Left lung (tissue), 14 donors: ENCODE measurements at places on chromosomes 7 and 10. TPM values are rescaled to one million over a fixed set of nuclear protein-coding genes. Genes with fewer than 3 reads are reported as not detected.

- no peaks in the 10 kb centered on the region for H3K27me3 ChIP-seq
- H3K27ac ChIP-seq: no peak overlapping the region
- no peak overlapping the region for H3K4me3 ChIP-seq
- H3K36me3 ChIP-seq: no peaks in the 10 kb centered on the region
- no peaks in the 10 kb centered on the region for H3K4me1 ChIP-seq
- DNase-seq: no peak
Measured at GRCh38 chr7:119026391-119026790, 801.9 kb downstream of the ANKRD7 start.

Gene ATAD1
- total RNA-seq: 49.2 TPM

Gene ST8SIA6
- 3.3 TPM for total RNA-seq

GRCh38 chr7:74429153-74429747 lies 24.5 kb upstream of the GTF2IRD1 start:
- H3K27me3 ChIP-seq: no peaks in the 10 kb centered on the region
- H3K27ac ChIP-seq: no peak overlapping the region
- H3K4me3 ChIP-seq: no peak overlapping the region

DNA sequence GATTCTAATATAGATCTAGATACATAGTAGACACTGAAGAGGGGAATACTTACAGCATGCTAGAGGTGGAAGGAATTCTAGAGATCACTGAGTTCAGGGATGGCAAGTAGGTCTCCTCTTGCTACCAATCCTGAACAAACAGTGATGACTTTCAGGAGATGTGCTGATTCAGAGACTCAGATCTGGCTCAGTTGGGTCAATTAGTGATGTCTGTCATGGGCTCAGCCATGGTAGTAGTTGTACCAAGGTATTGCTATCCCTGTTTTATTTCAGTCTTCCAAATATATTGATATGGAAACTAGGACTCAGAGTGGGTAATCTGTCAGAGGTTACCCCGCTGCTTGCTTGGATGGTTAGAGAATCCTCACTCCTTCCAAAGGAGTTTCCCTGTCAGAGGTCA lies 38.5 kb downstream of the UNC5B start:
- H3K4me1 ChIP-seq: peaks cover 26% of the 10 kb centered on the region
- H3K36me3 ChIP-seq: no peaks in the 10 kb centered on the region
- no peak overlapping the region for H3K27ac ChIP-seq

DNA sequence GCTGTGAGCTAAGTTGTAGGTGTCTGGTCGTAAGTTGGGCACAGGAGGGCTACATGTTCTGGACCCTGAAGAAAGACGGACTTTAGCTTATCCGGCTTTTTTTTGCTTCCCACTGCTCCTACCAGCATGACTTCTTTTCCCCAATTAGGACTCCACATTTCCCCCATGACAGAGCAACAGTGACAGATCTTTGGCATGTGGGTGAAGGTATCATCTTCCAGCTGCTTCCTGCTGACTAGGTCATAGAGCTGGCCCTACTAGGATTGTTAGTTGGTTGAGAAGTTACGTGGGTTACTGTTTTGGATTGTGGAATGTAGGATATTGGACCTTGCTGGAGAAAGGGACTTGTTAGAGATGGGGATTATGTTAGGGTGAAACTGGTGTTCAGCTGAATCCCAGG lies 21.4 kb downstream of the LANCL2 start:
- no peak overlapping the region for H3K27ac ChIP-seq
- no peaks in the 10 kb centered on the region for H3K4me1 ChIP-seq
- no peaks in the 10 kb centered on the region for H3K27me3 ChIP-seq
- H3K36me3 ChIP-seq: no peaks in the 10 kb centered on the region

DNA sequence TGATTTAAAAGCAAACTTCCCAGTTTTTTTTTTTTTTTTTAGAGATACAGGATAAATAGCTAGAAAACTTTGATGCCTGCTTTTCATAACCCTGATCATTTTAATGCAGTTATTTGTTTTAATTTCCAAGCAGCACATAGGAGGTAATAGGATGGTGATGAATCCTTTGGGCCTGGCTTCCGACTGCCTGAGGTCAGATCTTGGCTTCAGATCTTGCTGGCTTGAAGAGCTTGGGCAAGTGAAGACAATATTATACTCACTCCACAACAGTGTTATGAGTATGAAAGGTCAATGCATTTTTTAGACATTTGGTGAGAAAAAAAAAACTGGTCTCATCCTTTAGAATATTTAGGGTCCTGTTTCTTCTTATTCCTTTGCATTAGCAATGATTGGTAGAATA lies 124.8 kb upstream of the PRKCQ start:
- H3K27me3 ChIP-seq: peaks cover 50% of the 10 kb centered on the region
- no peak overlapping the region for H3K4me3 ChIP-seq
- H3K4me1 ChIP-seq: no peaks in the 10 kb centered on the region
- no peaks in the 10 kb centered on the region for H3K36me3 ChIP-seq
- H3K27ac ChIP-seq: no peak overlapping the region

Gene SEMA3E
- total RNA-seq: 2.1 TPM

Gene CYP3A4
- total RNA-seq: not detected

Gene EZH2
- 9.9 TPM for total RNA-seq

DNA sequence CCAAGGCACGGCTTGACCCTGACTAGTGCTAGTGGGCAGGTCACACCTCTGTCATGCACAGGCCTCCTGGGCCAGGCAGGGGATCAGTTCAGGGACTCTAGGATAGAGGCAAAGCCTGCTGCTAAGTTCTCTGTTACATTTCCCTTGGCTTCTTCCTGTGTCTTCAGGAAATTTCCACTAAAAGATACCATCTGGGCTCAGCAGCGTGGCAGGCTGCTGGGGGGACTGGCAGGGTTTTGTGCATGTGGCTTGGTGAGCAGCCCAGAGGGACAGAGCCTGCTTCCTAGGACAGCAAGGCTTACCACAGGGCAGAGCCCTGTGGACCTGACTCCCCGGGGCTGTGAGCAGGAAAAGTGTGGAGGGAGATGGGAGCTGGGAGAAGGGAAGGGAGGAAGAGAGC lies 20.7 kb upstream of the ZNF32 start:
- no peaks in the 10 kb centered on the region for H3K4me1 ChIP-seq
- no peak overlapping the region for H3K4me3 ChIP-seq
- H3K27me3 ChIP-seq: peaks cover 48% of the 10 kb centered on the region
- H3K36me3 ChIP-seq: no peaks in the 10 kb centered on the region
- DNase-seq: no peak
- H3K27ac ChIP-seq: no peak overlapping the region

DNA sequence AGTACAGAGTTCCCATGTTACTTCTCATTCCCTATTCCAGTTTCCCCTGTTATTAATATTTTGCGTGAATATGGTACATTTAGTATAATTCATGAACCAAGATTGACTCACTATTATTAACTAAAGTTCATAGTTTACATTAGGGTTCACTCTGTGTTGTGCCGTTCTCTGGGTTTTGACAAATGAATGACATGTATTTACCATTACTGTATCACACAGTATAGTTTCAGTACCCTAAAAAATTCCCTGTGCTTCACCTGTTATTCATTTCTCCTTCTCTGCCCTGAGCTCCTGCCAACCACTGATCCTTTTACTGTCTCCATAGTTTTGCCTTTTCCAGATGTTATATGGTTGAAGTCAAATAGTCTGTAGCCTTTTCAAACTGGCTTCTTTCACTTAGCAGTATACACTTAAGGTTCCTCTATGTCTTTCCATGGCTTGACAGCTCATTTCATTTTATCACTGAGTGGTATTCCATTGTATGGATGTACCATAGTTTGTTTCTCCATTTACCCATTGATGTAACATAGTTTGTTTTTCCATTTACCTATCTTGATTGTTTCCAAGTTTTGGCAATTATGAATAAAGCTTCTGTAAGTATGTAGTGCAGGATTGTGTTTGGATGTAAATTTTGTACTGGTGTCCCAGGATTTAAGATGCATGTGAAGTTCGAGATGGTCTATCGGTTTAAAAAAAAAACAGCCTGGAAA lies 58.8 kb downstream of the CDK14 start:
- H3K4me1 ChIP-seq: no peaks in the 10 kb centered on the region
- DNase-seq: no peak
- H3K36me3 ChIP-seq: no peaks in the 10 kb centered on the region
- H3K27ac ChIP-seq: no peak overlapping the region

DNA sequence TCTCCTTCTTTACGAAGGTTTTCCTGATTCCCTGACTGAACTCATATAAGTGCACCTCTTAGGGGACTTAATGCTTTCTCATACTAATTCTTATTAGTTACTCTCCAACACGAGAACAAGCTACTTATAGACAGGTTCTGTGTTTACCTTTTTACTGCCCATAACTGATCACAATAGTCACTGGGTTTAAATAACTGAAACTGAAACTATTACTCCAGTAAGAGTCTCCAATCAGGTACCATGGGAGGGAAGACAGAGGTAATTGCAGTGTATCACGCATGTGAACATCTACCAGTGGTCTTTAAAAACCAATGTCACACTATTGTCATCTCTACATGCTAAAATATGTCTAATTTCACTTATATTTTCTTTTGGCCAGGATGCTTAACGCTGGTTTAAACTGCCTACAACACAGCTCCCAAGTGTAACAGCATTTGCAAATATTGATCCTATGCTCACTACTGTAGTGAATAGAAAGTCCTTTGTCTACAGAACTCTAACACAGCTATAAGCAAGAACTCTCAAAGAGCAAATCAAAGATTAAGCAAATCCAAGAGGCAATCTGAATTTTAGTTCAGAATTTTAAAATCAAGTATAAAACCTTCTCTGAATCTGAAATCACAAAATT lies 3.6 kb downstream of the GDI2 start:
- no peak overlapping the region for H3K4me3 ChIP-seq
- H3K27ac ChIP-seq: no peak overlapping the region
- DNase-seq: no peak
- no peaks in the 10 kb centered on the region for H3K36me3 ChIP-seq
- peaks cover 36% of the 10 kb centered on the region for H3K4me1 ChIP-seq

- no peak overlapping the region for H3K27ac ChIP-seq
- DNase-seq: no peak
- no peaks in the 10 kb centered on the region for H3K27me3 ChIP-seq
- H3K4me1 ChIP-seq: no peaks in the 10 kb centered on the region
Measured at GRCh38 chr10:21473541-21473940, 51.9 kb downstream of the SKIDA1 start.

GRCh38 chr10:120048391-120048790 lies 155.9 kb downstream of the SEC23IP start:
- no peak overlapping the region for H3K4me3 ChIP-seq
- no peaks in the 10 kb centered on the region for H3K36me3 ChIP-seq
- no peak overlapping the region for H3K27ac ChIP-seq
- no peaks in the 10 kb centered on the region for H3K27me3 ChIP-seq

DNA sequence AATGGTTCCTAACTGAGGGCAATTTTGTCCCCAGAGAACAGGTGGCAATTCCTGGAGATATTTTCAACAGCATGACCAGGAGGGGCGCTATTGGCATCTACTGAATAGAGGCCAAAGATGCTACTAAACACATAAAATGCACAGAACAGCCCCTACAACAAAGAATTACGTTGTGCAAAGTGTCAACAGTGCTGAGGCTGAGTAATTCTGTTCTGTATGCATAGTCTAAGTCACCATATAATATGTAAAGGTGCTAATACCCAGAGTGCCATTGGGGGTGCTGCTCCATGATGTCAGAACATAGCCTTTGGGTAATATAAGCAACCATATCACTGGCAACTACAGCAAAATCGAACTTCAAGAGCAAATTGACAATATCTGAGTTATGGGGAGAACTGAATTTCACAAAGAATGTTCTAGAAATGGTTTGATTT lies 213.3 kb upstream of the PHYHIPL start:
- no peaks in the 10 kb centered on the region for H3K4me1 ChIP-seq
- DNase-seq: no peak
- no peak overlapping the region for H3K4me3 ChIP-seq

- no peaks in the 10 kb centered on the region for H3K4me1 ChIP-seq
- no peaks in the 10 kb centered on the region for H3K36me3 ChIP-seq
- no peaks in the 10 kb centered on the region for H3K27me3 ChIP-seq
- no peak overlapping the region for H3K27ac ChIP-seq
- no peak overlapping the region for H3K4me3 ChIP-seq
Measured at GRCh38 chr10:121435099-121435875, 163.0 kb downstream of the FGFR2 start.
